ENCODE measurements at places on chromosomes 1 and 21. TPM values are rescaled to one million over a fixed set of nuclear protein-coding genes. Genes with fewer than 3 reads are reported as not detected.

ZYG11A gene
- total RNA-seq = 0.13 TPM

SON gene
- total RNA-seq = 322 TPM

SPRR5 gene
- not detected for total RNA-seq

S100A7 gene
- total RNA-seq = not detected

TMPRSS3 gene
- total RNA-seq = 2.1 TPM

OR2L8 gene
- total RNA-seq = not detected

LRRC38 gene
- not detected for total RNA-seq

CENPS gene
- 24.2 TPM for total RNA-seq

KAZN gene
- 1.7 TPM for total RNA-seq

PADI2 gene
- 0.14 TPM for total RNA-seq

SLFNL1 gene
- total RNA-seq = 0.05 TPM

S100A16 gene
- total RNA-seq = not detected

SPRR1B gene
- not detected for total RNA-seq

CAMTA1 gene
- 47.5 TPM for total RNA-seq

IGSF9 gene
- total RNA-seq = 0.16 TPM

FAM163A gene
- not detected for total RNA-seq

LCE1F gene
- not detected for total RNA-seq

TSACC gene
- 0.43 TPM for total RNA-seq

KRTAP11-1 gene
- total RNA-seq = not detected

TLR5 gene
- 0.33 TPM for total RNA-seq

SLAMF6 gene
- 19.6 TPM for total RNA-seq

C1orf226 gene
- not detected for total RNA-seq

AK5 gene
- 3.0 TPM for total RNA-seq

SNRNP40 gene
- 137 TPM for total RNA-seq

ROR1 gene
- total RNA-seq = 0.38 TPM

DMRTA2 gene
- total RNA-seq = not detected

MROH9 gene
- total RNA-seq = not detected

ECM1 gene
- 0.82 TPM for total RNA-seq

TRIM67 gene
- total RNA-seq = not detected

FCGR1A gene
- not detected for total RNA-seq

CCDC181 gene
- 0.16 TPM for total RNA-seq

RHOU gene
- 2.1 TPM for total RNA-seq

RGS13 gene
- not detected for total RNA-seq

PLEKHG5 gene
- 2.1 TPM for total RNA-seq

EPHX1 gene
- total RNA-seq = 1.9 TPM

MRAP gene
- not detected for total RNA-seq

GABRD gene
- total RNA-seq = not detected

REN gene
- not detected for total RNA-seq

SETSIP gene
- total RNA-seq = not detected

CNTN2 gene
- not detected for total RNA-seq

CADM3 gene
- not detected for total RNA-seq

FCRL5 gene
- not detected for total RNA-seq

TRABD2B gene
- total RNA-seq = not detected

NEGR1 gene
- not detected for total RNA-seq

OR6N1 gene
- total RNA-seq = not detected

SFT2D2 gene
- 31.0 TPM for total RNA-seq

PTPN7 gene
- total RNA-seq = 304 TPM

AGTRAP gene
- total RNA-seq = 7.1 TPM

ALX3 gene
- not detected for total RNA-seq

TRIM46 gene
- total RNA-seq = 3.5 TPM

ORC1 gene
- total RNA-seq = 34.8 TPM

SLC9C2 gene
- total RNA-seq = not detected

LHX8 gene
- total RNA-seq = not detected

Measured in activated T-cell treated with anti-CD3 and anti-CD28 coated beads, Interleukin-2, amount 50 U/mL, for 4 hours (primary cell).